ENCODE measurements at places on chromosomes 16 and 17. TPM values are rescaled to one million over a fixed set of nuclear protein-coding genes. Genes with fewer than 3 reads are reported as not detected.

DNA sequence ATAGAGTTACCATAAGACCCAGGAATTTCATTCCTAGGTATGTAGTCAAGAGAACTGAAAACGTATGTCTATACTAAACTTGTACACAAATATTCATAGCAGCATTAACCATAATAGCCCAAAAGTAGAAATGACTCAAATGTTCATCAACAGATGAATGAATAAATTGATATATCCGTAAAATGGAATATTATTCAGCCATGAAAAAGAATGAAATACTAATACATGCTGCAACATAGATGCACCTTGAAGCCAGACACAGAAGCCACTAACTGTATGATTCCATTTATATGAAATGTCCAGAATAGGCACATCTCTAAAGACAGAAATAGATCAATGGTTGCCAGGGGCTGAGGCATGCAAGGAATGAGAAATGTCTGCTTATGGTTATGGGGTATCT is 484.1 kb downstream of the SLC39A11 start:
- DNase-seq, result no peak

DNA sequence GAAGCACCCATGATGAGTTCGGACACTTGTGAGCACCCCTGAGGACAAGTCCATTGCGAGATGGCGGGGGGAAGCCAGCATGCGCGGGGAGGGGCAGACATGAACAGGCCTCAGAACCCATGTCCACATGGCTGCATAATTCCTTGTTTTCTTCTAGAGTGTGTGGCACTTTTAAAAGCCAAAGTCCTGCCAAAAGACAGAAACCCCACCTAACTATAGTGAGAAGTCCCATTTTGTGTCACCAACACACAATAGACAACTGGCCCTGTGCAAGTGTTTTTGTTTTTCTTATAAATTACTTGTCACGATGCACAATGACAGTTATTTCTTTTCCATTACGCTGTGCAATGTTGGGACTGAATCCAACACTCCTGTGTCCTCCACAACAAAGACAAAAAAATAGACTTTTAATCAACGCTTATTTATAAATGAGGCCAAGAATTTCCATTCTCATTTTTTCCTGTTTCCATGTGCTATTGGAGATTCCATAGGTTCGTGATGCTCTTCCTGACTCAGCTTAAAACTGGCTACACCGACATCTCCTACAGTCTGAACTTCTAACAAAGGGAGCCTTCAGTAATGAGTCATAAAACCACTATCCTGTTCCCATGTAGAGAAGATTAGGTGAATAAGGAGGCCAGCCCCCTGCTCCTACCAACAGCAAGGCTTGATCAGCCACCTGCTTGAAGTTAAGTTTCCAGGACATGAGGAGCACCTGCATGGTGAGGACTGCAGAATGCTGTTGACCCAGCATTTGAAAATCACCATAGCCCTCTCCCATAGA is 98.9 kb downstream of the ZNF423 start:
- DNase-seq, result no peak

- DNase-seq, result no peak
Observed at GRCh38 chr16:56561126-56561525, 3.7 kb upstream of the MT4 start.

PLA2G10 gene
- total RNA-seq, result not detected

SRCIN1 gene
- 12.4 TPM for total RNA-seq

ZNRF1 gene
- total RNA-seq, result 21.2 TPM
